Lower leg skin (tissue), 4 donors: ENCODE measurements at places on chromosomes 16 and 17.

DNA sequence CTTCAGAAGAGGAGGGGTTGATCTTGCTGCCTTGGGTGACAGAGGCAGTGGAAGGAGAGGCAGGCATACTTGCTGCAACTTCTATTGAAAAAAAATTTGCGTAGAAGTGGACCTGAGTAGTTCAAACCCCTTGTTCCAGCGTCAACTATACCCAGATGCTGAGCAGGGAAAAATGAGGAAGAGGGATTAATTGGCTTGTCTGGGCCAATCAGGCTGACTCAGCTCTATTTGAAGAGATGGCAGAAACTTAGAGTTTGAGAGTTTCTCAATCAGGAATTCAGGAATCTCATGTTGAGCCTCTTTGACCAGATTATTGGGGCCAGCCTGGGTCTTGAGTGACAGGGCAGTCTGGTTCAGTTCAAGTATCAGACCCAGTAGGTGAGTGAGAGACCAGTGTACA, 17.6 kb downstream of the CASC3 start:
- no peak for DNase-seq

- DNase-seq = no peak
Measured at GRCh38 chr16:49019081-49019633, 262.5 kb downstream of the CBLN1 start.

- no peak for DNase-seq
Measured at GRCh38 chr16:11791144-11791828, 5.8 kb downstream of the ZC3H7A start.

- no peak for DNase-seq
Measured at GRCh38 chr17:57544834-57545463, 200.2 kb downstream of the CCDC182 start.

- no peak for DNase-seq
Measured at GRCh38 chr16:71440669-71441347, 1.0 kb downstream of the TLE7 start.

GRCh38 chr17:62724398-62725146, 83.5 kb downstream of the MARCHF10 start:
- no peak for DNase-seq

- no peak for DNase-seq
Measured at GRCh38 chr16:27102701-27103575, 36.2 kb downstream of the C16orf82 start.

GRCh38 chr17:10265100-10265810, 66.8 kb upstream of the GAS7 start:
- DNase-seq = no peak

DNA sequence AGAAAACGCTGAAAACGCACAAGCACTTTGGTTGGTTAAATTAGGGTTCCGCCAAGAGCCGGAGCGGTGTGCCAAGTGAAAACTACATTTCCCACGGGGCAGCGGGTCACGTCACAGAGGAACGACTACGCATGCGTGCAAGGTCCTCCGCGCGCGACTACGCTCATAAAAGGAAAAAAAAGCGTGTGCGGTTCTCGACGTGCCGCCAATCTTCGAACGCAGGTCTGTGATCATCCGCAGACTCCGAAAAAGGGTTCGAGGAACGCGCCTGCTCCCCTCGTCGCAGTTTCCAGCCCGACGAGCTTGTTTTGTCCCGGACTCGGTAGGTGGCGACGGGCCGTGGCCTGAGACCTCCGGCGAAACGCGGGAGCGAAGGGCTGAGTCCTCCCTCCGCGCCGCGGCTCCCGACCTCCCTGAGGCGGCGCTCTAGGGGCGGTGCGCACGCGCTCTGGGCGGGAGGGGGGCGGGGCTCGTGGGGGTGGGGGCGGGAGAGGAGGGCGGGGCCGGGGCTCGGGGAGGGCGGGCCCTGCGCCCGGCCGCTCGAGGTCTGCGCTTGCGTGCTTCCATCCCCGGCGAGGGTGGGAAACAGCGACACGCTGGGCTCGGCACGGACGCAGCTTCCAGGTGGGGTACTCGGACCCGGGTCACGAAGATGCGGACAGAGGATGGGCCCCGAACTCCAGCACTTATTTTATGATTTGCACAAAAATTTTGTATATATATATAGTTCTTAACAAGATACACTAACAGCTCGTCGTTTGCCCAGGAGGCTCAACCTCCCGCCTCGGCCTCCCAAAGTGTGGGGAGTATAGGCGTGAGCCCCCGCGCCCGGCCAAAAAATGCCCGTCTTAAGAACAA, at the start of gene SGF29:
Gene SGF29, plus strand, starts transcription at position 145 of the 858 bp plus-strand sequence. CDS start 27,150 bp downstream, outside the sequence.
- peak; percentile 98 for DNase-seq

DNA sequence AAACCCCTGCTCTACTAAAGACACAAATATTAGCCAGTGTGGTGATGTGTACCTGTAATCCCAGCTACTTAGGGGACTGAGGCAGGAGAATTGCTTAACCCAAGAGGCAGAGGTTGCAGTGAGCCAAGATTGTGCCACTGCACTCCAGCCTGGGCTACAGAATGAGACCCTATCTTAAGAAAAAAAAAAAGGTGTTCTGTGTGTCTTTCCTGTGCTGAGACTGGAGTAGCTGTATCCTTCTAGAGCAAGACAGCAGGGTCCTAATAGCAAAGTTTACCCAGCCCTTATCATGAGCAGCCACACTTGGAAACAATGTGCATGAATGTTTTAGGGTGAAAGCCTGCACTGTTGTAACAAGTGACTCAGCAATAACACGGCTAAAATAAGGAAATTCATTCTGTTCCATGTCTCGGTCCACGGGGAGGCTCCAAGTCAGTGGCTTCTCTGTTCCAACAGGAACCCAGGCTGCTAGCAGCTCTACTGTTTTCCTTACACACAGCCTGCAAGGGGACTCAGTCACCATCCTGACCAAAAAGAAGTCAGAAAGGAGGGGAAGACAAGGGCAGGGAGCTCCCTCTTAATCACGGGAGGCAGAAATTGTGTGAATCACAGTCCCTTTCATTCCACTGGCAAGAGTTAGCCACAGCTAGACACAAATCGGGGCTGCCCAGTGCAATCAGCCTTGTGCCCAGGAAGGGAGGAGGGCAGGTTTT, 7.1 kb upstream of the SLC5A11 start:
- DNase-seq = peak; percentile 75

DNA sequence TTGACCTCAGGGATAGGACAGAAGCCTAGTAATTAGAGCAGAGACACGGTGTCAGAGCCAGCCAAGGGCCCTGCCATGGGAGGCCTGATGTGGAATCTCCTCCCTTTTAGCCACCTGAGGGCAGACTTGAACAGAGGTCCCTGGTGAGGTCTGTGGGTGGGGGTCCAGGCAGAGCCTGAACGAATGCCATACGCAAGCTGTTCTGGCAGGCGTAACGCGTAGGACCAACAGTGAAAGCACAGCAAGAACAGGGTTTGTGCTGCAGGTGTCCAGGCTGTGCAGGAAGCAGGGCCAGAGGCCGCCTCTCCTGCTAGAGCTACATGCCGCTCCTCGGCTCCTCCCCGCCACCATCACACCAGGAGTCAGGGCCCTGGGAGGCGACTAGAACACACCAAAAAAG, 81.9 kb upstream of the TBX2 start:
- DNase-seq = no peak

GRCh38 chr17:18332909-18333489, 17.9 kb downstream of the SMCR8 start:
- no peak for DNase-seq

DNA sequence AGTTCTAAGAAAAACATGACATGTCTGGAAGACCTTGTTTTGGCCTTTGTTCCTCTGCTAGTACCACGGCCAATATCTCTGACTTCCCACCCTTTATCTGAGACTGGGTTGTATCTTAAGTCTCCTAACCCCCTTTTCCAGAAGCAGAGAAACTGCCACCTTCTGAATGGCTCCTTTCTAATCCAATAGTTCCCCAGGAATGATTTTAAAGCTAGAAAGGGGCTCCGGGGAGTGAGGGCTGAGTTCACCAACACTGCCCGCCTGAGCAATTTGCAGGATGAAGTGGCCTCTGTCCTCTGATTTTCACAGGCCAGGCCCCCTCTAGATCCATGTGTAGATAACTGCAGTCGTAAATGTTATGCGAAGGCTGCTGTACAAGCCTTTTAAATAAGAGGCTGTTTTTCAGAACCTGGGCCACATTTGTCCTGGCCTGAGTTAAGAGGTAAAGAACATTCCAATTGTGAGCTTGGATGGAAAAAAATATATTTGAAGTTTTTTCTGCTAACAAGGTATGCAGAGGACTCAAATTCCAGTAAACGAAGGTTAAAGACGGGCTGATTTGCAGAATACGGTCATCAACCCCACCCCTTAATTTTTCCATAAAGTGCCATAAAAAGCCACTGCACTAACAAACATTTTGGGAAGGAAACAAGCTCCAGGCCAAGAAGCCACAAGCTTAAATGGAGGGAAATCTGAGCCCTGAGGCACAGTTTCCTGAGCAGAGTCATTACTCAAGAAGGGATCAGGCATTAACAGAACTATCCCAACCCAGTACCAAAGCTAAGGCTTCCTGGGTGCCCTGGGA, 117.0 kb upstream of the MAF start:
- no peak for DNase-seq

GRCh38 chr17:78127888-78128550, 536 bp downstream of the TMC6 start:
- DNase-seq = no peak

GRCh38 chr16:48574766-48575165, 35.2 kb downstream of the N4BP1 start:
- DNase-seq = no peak

- DNase-seq = peak; percentile 29
Measured at GRCh38 chr17:6366221-6366666, 68.7 kb downstream of the AIPL1 start.

- peak; percentile 46 for DNase-seq
Measured at GRCh38 chr17:40224718-40225550, 5.8 kb downstream of the WIPF2 start.

- DNase-seq = no peak
Measured at GRCh38 chr17:72382971-72383722, 262.3 kb downstream of the SOX9 start.

GRCh38 chr16:56884026-56884582, 19.1 kb downstream of the SLC12A3 start:
- no peak for DNase-seq

GRCh38 chr17:45098869-45099616, 33.3 kb downstream of the PLCD3 start:
- DNase-seq = peak; percentile 98

DNA sequence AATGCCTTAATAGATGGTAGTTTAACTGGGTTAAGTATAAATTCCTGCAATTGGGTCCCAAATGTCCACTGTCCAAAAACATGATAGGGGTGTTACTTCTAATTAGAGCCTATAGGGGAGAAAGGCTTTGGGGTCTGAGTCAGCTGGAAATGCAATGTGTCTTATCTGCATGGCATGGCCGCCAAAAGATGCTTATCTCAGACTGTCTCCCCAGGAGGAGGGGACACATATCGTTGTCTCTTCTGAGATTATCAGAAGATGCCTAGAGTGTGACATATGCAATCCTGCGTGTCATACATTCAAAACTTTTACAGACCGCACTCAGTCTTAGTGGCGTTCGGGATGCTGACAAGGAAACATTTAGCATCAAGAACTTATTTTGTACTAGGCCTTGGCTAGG, 442.9 kb downstream of the GRIN2A start:
- no peak for DNase-seq

DNA sequence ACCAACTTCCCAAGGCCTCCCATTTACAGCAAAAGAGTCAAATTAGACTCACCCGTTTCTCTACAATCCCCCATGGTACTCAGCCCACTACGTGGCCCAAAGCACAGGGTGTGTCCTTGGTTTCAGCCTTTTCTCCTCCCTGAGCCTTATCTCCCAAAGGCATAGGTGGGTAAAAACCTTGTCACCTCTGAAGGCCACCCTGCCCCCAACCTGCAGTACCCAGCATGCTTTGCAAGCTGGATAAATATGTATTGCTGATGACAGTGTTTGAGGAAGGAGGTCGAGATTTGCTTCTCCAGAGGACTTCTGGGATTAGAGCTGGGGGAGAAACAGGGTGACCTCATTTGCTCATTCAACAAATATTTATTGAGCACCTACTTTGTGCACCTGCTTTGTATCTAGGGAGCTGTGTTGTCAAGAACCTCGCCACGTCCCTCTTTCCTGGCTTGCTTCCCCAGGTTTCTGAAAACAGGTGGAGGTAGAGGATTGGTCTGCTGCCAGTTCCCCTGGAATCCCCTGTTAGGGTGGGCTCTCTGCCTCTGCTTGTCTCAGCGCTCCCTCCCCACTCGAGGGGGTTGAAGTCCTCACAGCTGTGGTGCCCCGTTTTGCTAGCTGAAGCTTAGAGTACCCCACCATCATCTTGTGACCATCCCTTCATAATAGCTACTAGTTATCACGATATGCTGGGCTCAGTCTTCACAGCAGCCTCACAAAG, 3.0 kb downstream of the LASP1 start:
- no peak for DNase-seq

- DNase-seq = no peak
Measured at GRCh38 chr17:6413065-6413464, 21.9 kb downstream of the AIPL1 start.

GRCh38 chr17:39648616-39649366, 11.8 kb downstream of the STARD3 start:
- no peak for DNase-seq

DNA sequence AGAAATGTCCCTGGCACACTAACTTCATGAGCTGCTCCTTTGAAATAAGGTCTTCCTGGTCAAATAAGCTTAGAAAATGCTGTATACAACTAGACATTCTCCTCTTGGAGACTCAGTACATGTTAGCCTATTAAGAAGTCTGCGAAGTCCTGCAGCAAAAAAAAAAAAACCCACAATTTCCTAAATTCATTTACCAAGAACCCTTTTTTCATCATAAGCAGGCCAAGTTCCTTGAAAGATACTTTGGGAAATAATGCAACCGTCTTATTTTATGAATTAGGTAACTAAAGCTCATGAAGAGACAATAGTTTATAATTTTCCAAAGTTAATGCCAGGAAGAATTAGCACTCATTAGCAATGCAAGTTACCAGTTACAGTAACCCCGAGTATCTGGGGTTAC, 49.0 kb upstream of the HAS3 start:
- no peak for DNase-seq

- no peak for DNase-seq
Measured at GRCh38 chr16:67718668-67719047, 458 bp downstream of the GFOD2 start.

GRCh38 chr16:89202422-89203215, 2.3 kb upstream of the SLC22A31 start:
- DNase-seq = no peak

DNA sequence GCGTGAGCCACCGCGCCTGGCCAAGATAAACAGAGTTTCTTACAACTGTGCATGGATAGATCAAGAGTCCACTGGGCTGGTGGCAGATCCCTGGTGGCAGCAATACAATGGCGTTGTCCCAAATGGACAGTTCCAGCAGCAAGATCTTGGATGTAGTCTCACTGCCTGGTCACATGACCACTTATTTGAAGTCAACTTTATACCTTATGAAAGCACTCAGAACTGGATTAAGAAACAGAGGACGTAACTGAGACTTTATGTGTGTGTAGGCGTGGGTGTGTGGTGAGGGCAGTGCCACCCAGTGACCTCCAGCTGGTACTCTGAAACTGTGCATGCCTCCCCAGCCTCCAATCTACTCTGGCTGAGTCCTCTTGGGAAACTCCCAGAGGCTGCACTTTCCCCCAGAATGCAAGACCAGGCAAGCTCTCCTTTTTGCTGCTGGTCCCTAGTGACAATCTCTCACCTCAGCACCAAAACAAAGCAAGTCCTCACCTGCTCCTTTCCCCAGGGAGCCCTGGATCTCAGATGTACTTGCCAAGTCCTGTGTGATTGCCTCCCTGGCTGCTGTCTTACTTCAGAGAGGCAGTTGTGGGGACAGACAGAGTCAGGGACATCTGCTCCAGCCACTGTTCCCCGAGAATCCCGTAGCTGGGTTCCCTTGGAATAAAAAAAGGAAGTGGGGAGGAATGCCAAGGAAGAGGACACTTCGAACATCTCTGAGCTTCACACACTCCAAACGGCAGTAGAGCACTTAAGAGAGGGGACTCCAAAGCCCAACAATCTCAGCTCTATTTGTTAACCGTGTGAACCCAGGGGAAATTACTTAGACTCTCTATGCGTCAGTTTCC, 11.7 kb upstream of the ST6GALNAC2 start:
- peak; percentile 64 for DNase-seq
